Midbrain (tissue), 1 donor: ENCODE measurements at places on chromosomes 2 and 18.

GRCh38 chr2:8855010-8855409 is 17.6 kb upstream of the KIDINS220 start:
- no peak for DNase-seq

DNA sequence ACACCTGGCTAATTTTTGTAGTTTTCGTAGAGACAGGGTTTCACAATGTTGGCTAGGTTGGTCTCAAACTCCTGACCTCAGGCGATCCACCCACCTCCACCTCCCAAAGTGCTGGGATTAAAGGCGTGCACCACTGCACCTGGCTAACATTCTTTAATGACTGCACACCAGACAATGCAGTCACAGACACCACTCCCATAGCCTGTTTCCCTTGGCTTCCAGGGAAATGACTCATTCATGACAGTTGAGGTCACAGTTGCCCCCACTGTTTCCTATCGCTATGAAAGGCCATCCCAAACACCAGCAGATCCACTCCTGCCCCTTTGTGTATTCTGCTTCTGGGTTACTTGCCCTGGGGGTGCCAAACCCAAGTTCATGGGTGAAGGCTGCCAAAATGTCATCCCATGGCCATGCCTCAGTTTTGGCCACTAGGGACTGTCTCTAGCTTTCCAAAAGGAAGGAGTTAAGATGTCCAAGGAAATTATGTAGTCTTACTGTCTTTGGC is 8.7 kb downstream of the CHMP1B start:
- no peak for DNase-seq

DNA sequence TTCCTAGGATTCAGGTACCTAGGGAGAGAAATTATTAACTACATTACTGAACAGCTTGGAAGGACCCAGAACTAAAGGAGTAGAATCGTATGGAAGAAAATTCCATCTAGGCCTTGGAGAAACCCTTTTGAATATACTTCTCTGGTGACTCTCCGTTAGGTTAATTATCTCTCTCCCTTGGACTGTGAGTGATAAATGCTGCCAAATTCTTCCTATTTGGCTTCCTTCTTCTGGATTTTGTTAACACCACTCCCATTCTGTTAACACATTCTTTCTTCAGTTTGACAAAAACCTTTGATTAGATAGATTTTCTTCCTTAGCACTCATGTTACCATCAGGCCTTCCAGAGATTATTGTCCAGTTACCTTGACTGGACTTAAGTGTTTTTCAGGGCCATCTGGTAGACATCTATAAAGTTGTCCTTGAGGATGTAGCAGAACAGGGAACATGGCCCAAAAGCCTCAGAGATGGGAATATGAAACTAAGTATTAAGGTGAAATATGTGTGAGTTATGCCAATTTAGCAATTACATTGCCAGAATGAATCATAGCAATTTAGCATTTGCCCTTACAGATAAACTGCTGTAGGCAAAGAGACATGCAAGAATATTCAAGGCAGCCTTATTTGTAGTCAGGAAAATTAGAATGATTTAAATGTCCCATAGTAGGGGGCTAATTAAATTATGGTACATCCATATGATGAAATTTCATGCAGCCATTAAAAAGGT is 6.7 kb downstream of the CYP27A1 start:
- no peak for DNase-seq

DNA sequence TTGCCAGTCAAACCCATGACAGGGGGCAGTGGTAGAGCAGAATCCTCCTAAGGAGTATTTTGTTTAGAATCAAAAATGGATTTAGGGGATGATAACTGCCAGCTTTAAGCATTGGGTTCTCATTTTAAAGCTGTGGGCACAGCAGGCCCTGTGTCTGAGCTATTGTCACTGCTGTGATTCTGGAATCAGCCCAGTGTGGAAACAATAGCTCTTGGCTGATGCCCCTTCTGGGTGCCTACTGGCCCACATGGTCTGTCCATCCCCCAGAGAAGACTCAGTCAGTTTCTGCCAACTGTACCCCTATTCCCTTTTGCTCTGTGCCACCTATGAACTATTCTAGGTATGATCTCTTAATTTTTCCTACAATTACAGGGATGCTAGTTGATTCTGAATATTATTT is 91.7 kb upstream of the LRRTM1 start:
- peak; percentile 4 for DNase-seq

- DNase-seq, result no peak
Observed at GRCh38 chr2:174149530-174149929, 98.8 kb downstream of the OLA1 start.

DNA sequence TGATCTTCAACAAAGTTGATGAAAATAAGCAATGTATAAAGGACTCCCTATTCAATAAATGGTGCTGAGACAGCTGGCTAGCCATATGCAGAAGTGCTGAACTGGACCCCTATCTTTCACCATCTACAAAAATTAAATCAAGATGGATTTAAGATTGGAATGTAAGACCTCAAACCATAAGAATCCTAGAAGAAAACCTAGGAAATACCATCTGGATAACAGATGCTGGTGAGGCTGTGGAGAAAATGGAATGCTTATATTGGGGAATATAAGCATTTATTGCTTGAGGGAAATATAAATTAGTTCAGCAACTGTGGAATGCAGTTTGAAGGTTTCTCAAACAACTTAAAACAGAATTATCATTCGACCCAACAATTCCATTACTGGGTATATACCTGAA is 89.6 kb downstream of the GCA start:
- no peak for DNase-seq

GRCh38 chr18:45738660-45739059 is 14.7 kb downstream of the SLC14A1 start:
- DNase-seq, result no peak

DNA sequence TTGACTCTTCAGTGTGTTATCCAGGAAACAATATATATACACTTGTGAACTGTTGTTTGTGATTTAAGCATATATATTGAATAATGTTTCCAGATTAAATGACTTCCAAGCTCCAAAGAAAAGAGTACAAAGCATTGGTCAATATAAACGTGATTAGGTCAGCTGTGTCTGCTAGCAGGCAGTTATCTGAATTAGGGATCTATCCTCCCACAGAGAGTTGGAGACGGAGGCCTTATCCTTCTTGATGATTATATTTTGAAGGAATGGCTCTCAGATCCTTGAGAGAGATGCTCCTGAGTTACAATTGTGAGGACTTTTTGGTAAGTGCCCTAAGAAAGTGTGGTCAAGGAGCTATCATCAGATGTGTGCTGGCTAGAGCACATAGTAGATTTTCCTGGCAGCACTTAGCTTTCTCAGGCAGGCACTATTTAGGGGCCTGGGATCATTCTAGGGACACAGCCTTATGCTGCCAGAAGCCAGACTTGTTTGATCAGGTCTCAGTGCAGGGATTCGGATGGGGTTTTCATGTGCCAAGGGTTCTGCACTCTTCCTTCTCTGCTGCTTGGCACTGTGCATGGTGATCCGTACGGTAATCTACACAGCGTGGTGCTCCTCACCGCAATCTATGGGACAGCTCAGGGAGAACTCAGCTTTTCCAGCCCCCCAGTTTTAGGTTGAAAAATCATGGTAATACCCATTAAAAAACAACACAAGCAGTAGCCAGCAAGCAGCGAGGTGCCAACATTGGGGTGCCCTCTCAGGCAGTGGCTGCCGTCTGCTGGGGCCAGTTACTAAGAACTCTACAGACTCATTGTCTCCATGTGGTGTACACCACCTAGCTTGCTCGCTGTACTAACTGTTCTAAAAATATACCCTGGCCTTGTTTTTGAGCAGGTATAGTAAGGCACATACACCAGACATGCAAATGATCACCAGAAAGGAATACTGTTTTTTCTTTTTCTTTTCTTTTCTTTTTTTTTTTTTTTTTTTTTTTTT is 8.0 kb upstream of the ZDBF2 start:
- DNase-seq, result no peak

DNA sequence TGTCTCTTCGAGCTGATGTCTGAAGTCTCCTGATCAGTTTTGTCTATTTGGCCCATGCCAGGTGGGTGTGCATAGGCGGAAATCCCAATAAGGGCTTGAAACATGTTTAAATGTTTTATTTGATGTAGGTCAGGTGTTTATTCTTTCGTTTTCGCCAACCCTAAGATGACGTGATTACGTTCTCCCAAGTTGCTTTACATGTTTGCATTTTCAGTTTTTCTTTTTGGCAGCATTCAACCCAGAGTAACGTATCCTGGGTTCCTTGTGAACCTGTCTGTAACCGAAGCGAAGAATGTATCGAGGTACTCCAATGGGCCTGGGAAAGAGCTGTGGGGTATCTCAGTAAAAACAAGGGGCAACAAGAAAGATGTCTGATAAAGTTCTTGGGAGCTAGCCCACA is 3.1 kb downstream of the ALPK2 start:
- DNase-seq, result no peak

- DNase-seq, result no peak
Observed at GRCh38 chr18:50093366-50094064, 101.4 kb downstream of the MYO5B start.

- DNase-seq, result no peak
Observed at GRCh38 chr2:37842732-37843440, 82.2 kb upstream of the RMDN2 start.

- no peak for DNase-seq
Observed at GRCh38 chr2:20205915-20206524, 18.9 kb downstream of the SDC1 start.

DNA sequence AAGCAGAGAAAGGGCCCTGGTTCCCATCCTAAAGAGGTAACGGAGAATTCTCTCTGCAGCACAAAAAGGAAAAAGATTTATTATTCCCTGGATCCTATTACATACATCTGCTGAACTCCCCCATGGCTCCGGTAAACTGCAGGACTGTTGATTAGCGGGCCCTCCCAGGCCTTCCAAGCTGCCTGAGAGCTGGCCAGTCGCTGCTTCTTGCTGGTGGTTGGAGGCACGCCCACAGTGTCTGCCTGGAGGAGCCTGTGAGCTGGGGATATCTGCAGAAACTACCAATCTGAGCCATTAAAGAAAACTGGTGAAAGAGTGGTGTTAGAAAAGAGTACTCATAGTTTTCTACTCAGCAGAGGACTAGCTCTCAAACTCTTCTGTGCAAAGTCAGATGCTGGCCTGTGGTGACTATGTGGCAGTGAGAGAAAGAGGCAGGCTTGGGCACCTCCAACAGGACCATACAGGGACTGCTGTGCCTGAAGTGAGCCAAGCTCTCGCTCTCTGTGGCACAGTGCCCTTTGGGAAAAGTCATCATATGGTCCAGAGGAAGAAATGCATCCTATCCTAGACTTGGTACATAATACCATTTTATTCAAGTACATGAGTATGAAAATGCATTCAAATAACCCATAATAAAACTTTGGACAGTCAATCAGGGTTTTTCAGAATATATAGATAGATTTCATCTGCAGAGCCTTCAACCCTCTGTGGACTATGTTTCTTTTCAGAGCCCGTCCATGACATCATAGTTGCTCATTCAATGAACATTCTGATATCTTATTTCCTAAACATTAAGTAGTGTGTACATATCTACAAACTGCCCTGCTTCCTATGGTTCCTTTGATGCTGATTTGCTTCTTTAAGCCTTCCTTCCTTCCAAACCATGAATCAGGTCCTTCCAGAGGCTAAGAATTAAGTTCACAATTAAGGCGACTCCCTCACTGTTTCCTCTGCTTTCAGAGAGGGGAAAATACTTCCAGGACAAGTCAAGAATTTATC is 242.0 kb upstream of the LYPD1 start:
- DNase-seq, result peak; percentile 7

DNA sequence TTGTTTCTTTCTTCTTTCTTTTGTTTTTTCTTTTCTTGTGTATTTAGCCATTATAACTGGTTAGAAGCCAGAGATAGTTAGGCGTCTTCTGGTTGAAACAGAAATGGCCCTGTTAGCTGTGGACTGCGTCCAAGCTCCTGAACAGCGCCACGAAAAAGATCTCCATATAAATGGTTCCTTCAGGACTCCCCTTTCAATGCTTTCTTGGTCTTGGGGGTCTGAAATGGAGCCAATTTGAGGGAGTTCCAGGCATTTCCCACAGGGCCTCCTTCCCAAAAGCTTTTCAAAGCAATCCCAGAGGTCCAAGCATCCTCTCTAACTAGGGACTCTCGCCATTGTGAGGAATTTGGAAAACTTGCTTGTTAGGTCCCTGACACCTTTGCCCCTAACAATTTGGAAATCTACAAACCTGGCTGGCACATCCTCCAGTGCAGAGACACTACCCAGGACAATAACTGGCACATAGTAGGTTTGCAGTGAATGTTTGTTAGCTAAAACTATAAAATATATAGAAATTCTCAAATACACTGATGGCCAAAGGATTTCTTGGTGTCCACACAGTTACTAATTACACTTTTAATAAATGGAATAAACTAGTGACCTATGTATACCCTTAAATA is 80.1 kb downstream of the MYCN start:
- peak; percentile 63 for DNase-seq

DNA sequence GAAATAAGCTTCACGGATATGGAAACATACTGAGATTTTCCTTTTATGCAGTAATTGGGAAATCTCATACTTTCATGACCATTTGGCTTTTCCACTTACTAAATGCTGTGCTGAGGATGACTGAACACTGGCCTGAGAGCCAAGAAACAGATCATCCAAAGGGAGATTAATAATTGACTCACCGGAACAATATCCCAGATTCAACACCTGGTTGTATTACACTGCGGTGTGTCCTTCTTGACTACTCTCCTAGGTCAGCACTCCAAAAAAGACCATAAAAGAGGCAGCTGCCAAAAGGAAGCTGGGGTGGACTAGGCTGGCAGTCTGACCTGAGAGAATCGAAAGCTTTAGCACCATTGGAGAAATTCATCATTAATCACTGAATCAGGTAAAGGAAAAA is 469.1 kb downstream of the CBLN2 start:
- DNase-seq, result no peak

DNA sequence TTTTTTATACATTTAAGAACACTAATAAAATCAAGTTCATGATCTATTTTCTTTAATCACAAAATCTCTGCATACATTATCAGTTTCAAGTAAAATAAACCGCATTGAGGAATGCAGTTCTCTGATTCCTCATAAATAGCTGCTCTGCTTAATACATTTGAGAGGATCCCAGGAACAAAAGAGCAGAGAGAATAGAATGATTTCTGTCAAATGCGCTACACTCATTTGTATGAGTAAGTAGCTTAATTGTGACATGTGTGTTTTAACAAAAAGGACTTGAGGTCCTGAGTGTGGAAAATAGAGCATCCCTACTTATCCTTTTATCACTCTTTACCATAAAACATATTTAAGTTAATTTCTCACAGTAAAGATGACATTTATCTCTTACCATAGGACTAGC is 134.0 kb downstream of the PID1 start:
- no peak for DNase-seq

GRCh38 chr18:24459772-24460171 is 665 bp upstream of the HRH4 start:
- DNase-seq, result no peak

DNA sequence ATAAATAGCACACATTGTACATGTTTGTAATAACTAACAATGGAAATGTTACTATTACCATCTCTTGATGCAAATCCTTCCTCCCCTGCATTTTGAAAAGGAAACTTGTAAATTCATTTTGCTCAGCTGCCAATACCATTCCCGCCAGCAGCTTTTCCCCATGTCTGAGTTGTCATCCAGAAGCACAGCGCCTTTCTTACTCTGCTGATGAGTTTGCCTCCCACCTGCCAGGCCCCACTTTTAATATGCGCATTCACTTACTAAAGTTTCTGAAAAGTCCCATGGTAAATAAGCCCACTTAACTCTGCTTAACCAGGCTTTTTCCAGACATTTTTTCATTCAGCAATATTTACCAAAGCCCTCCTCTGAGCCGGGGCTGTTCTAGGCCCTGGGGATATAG is 3.9 kb downstream of the CHST10 start:
- DNase-seq, result no peak
